ENCODE measurements at places on chromosomes 5 and 9.
A peak's percentile ranks its signal among the peaks of the same experiment; 100 is the strongest.

DNA sequence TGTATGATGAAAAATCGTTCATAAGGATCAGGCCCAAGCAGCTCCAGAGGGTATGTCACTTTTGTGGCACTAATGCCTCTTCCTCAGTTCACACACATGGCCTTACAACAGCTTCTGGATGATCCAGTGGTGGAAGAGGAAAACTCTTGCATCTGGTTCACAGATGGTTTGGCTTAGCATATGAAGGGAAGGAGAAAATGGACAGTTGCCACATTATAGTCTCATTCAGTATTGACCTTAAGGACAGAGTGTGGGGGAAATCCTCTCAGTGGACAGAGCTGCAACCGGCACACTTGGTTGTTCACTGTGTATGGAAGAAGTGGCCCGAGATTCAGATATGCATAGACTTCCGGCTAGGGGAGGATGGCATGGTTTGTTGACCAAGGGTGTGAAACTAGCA, 22.8 kb downstream of the C9orf57 start:
- H3K27ac ChIP-seq: no peak overlapping the region
- H3K27me3 ChIP-seq: no peaks in the 10 kb centered on the region
- DNase-seq: no peak

- H3K4me1 ChIP-seq: no peaks in the 10 kb centered on the region
- H3K27me3 ChIP-seq: no peaks in the 10 kb centered on the region
- no peak overlapping the region for H3K27ac ChIP-seq
- H3K36me3 ChIP-seq: no peaks in the 10 kb centered on the region
- DNase-seq: no peak
These were observed 120.3 kb downstream of the NREP start for GRCh38 chr5:111636736-111637135.

DNA sequence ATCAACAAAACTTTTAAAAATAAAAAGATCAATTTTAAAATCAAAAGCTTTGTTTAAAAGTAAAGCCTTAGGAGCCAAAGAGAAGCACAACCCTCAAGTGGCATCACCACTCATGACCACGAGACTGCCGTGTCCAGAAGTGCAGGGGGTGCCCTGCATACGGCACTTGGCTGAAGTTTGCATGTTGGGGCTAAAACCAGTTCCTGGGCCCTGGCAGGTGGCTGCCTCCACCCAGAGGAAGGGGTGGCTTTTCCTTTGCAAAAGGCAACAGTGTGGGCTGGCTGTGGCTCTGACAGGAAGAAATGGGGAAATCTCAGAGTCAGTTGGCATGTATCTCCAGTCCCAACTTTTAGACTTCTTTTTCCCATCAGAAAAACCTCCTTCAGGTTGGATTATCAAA, 15.3 kb downstream of the TRMO start:
- peak overlapping the region; percentile 51 for H3K4me3 ChIP-seq
- H3K27me3 ChIP-seq: no peaks in the 10 kb centered on the region
- H3K36me3 ChIP-seq: no peaks in the 10 kb centered on the region
- H3K27ac ChIP-seq: peak overlapping the region; percentile 95
- DNase-seq: peak; percentile 33

- H3K4me3 ChIP-seq: no peak overlapping the region
- H3K36me3 ChIP-seq: no peaks in the 10 kb centered on the region
- H3K4me1 ChIP-seq: peaks cover 7% of the 10 kb centered on the region
- no peaks in the 10 kb centered on the region for H3K27me3 ChIP-seq
These were observed 42.8 kb upstream of the IL6ST start for GRCh38 chr5:56037531-56038010.

- no peak for DNase-seq
- H3K4me3 ChIP-seq: no peak overlapping the region
- no peaks in the 10 kb centered on the region for H3K36me3 ChIP-seq
- no peaks in the 10 kb centered on the region for H3K4me1 ChIP-seq
- H3K27ac ChIP-seq: no peak overlapping the region
These were observed 200.3 kb downstream of the TLE1 start for GRCh38 chr9:81489046-81489445.

DNA sequence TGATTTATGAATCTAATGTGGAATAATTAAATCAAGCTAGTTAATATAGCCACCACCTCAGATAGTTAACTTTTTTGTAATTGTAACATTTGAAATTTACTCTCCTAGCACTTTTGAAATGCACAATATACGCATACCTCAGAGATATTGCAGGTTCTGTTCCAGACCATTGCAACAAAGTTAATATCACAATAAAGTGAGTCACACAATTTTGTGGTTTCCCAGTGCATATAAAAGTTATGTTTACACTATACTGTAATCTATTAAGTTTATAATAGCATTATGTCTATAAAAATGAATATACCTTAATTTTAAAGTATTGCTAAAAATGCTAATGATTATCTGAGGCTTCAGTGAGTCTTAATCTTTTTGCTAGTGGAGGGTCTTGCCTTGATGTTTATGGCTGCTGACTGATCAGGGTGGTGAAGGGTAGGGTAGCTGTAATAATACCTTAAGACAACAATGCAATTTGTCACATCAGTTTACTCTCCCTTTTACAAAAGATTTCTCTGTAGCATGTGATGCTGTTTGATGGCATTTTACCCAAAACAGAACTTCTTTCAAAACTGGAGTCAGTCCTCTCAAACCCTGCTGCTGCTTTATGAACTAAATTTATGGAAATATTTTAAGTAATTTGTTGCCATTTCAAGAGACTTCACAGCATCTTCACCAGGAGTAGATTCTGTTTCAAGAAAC, 235.1 kb upstream of the ADAMTSL1 start:
- H3K4me1 ChIP-seq: no peaks in the 10 kb centered on the region
- DNase-seq: no peak
- no peaks in the 10 kb centered on the region for H3K36me3 ChIP-seq
- H3K27ac ChIP-seq: no peak overlapping the region

DNA sequence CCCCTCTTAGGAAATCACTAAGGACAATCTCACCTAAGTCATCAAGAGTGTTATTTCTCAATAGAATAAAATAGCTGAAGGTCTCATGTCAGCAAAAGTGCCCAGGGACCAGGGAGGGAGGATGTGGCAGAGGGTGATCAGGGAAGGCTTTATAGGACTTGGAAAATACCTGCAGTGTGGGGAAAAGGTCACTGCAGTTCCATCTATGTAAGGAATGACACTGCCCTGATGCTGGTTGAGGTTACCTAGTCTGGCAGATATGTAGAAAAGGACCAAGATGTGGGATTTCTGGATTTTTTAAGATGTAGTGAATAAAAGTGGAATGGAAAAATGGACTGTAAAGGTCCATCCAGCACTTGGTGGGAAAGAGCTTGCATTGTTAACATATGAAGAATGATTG, 18.3 kb downstream of the PRDM9 start:
- no peak for DNase-seq
- no peak overlapping the region for H3K27ac ChIP-seq
- no peaks in the 10 kb centered on the region for H3K4me1 ChIP-seq

DNA sequence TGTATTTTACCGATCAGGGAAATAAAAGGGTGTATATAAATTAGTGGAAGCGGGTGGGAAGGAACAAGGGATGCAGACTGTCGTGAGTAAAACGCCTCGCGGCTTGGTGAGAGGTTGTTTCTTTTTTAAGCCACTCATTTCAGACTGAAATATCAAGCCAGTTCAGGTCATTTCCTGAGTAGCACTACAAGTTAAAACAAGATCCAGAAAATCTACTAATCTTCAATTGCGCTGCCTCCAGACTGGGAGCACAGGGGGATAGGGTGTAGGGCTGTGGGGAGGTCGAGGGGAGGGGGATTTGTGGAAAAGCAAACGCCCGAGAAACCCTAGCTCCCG, 140.8 kb downstream of the TSSK1B start:
- H3K4me1 ChIP-seq: peaks cover 11% of the 10 kb centered on the region
- H3K36me3 ChIP-seq: no peaks in the 10 kb centered on the region
- no peak for DNase-seq
- H3K27ac ChIP-seq: no peak overlapping the region
- H3K4me3 ChIP-seq: peak overlapping the region; percentile 64

- no peak overlapping the region for H3K27ac ChIP-seq
- H3K4me3 ChIP-seq: no peak overlapping the region
- no peaks in the 10 kb centered on the region for H3K4me1 ChIP-seq
- H3K27me3 ChIP-seq: no peaks in the 10 kb centered on the region
These were observed 1200.6 kb downstream of the PTPRD start for GRCh38 chr9:9412241-9412640.

- H3K4me3 ChIP-seq: no peak overlapping the region
- no peak for DNase-seq
- H3K4me1 ChIP-seq: no peaks in the 10 kb centered on the region
- H3K27ac ChIP-seq: no peak overlapping the region
- H3K36me3 ChIP-seq: no peaks in the 10 kb centered on the region
These were observed 47.3 kb upstream of the TNC start for GRCh38 chr9:115165233-115165632.

DNA sequence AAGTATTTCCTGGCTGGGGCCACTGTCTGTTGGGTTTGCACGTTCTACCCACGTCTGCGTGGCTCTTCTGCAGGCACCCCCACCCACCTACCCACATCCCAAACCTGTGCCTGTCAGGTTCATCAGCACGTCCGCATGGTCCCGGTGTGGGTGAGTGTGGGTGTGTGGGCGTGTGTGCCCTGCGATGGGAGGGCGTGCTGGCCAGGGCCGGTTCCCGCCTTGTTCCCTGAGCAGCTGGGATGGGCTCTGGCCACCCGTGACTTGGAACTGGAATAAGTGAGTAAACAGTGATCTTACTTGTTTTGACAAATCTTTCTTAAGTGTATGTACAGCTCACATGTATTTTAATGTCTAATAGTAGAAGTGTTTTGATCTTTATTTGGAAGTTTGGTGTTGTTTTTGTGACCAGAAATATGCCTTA, 20.4 kb downstream of the ERGIC1 start:
- H3K4me1 ChIP-seq: peaks cover 11% of the 10 kb centered on the region
- no peak overlapping the region for H3K4me3 ChIP-seq
- no peak overlapping the region for H3K27ac ChIP-seq

- no peaks in the 10 kb centered on the region for H3K36me3 ChIP-seq
- H3K27ac ChIP-seq: no peak overlapping the region
- no peak overlapping the region for H3K4me3 ChIP-seq
- no peak for DNase-seq
These were observed 15.9 kb upstream of the CDC20B start for GRCh38 chr5:55188656-55189540.

DNA sequence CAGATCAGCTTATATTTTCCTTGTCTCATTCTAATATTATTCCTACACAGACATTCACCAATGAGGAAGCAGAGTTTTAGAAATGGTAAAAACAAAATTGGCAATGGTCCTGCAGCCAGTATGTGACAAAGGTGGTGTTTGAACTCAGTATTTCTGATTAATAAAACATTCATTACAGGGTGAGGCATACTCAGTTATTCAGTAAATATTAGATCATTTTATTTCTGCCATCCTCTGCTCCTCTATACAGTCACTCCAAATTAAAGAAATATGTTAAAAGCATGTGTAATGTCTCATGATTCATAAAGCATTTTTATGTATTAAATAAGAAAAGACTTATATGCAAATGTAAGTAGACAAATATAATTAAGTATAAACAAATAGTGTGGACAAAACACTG, 684.6 kb upstream of the ACO1 start:
- no peak overlapping the region for H3K27ac ChIP-seq
- H3K27me3 ChIP-seq: no peaks in the 10 kb centered on the region
- no peak overlapping the region for H3K4me3 ChIP-seq
- DNase-seq: no peak

DNA sequence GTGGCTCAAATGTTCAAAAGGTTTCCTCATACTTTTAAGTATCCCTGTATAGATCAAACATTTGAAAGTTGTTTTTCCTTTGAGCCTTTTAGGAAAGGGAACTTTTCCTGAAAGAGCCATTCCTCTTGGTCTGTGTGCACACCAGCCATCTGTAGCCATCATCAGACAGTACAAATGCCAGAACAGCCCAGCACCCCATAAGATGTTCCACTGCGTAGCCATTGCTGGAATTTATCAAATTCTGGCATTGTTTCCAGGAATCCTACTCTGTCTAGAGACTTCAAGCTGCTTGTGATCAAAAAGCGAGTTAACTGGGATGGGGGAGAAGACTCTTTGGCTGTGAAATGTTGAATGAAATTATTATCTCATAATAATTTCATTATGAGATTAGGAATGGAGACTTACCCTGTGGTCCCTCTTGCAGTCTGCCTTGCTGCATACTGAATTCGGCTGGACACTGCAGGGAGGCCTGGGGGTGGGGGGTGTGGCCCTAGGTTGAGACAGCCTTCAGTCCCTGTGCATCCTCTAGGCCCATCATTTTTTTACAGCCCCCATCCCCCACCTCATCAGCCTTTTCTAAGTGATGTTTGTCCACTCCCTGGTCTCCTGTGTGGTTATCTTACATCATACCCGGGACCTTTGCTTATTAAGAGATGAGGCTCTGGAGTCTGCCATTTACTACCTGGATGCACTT, 99.8 kb downstream of the RALGPS1 start:
- H3K4me3 ChIP-seq: no peak overlapping the region
- H3K36me3 ChIP-seq: no peaks in the 10 kb centered on the region
- peaks cover 4% of the 10 kb centered on the region for H3K27me3 ChIP-seq
- no peak overlapping the region for H3K27ac ChIP-seq
- no peaks in the 10 kb centered on the region for H3K4me1 ChIP-seq

DNA sequence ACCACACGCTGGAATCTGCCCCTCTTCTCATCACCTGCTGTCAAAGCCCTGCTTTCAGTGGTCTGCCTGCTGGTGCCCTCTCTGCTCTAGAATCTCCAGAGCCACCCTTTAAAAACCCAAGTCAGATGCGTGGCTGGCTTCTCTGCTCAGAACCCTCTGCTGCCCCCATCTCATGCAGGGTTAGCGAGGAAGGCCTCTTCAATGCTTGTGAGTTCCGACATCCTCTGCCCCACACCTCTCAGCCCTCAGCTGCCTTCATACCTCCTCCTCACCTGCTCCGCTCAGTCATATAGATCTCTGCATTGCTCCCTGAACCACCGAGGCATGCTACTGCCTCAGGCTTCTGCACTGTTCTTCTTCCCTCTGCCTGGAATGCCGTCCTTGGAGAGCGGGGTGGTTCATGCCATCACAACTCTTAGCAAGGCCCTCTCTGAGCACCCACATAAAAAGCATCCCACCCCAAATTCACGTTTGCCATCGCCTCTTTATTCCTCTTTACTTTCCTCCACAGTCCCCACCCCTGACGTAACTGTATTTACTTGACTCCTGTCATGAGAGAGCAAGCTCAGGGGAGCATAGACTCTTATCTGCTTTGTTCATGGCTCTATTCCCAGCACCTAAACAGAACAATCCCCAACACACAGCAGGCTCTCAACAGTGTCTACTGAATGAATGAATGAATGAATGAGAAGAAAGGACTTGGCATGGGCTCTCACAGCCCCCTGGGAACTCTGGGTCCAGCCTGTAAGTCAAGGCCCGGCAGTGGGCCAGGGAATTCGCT, 10.4 kb downstream of the SHB start:
- no peak for DNase-seq
- no peak overlapping the region for H3K27ac ChIP-seq
